Glomerular endothelial cell (primary cell): ENCODE measurements at places on chromosomes 2 and 18. TPM values are rescaled to one million over a fixed set of nuclear protein-coding genes. Genes with fewer than 3 reads are reported as not detected.

DNA sequence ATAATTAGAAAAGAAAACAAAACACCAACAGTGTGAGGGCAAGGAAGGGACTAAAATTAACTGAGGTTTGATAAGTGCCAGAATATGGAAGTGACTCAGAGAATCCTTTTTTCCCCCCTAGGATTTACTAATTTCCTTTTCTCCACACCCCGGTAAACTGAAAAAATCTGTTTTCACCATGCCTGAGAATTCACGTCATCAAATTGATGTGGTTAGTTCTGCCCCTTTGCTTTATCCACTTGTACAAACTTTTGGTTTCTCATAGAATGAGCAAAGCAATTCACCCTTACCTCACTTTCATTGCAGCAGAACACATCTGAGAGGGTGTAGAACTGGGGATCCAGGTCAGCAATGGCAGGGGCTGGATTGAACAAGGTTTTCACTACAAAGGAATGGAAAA is 57.8 kb downstream of the RBKS start:
- peak; percentile 39 for DNase-seq

DNA sequence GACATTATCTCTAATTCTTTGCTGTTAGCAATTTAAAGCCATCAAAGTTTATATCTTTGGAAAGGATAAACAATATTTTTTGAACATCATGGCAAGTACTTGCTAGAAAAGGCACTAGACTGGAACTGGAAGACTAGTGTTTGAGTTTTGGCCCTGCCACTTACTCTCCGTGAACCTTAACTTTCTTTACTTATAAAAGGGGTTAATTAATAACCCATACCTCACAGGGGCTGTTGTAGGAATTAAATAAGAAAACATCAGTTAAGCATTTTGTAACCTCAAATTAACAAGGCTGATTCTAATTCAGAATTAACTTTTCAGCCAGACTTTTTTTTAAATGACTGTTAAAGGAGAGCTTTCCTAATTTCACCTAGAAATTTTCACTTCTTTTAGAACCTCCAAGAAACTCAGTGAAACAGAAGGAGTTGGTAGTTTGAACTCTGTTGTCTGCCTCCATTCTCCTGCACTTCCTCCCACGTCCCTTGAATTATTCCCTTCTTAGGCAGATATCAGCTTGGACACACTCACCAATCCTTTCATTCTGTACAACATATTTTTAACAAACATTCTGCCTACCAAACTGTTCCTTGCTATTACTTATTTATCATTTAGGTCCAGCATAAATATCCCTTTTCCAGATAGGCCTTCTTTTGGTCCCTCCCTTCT is 79.5 kb downstream of the COX7A2L start:
- no peak for DNase-seq

DNA sequence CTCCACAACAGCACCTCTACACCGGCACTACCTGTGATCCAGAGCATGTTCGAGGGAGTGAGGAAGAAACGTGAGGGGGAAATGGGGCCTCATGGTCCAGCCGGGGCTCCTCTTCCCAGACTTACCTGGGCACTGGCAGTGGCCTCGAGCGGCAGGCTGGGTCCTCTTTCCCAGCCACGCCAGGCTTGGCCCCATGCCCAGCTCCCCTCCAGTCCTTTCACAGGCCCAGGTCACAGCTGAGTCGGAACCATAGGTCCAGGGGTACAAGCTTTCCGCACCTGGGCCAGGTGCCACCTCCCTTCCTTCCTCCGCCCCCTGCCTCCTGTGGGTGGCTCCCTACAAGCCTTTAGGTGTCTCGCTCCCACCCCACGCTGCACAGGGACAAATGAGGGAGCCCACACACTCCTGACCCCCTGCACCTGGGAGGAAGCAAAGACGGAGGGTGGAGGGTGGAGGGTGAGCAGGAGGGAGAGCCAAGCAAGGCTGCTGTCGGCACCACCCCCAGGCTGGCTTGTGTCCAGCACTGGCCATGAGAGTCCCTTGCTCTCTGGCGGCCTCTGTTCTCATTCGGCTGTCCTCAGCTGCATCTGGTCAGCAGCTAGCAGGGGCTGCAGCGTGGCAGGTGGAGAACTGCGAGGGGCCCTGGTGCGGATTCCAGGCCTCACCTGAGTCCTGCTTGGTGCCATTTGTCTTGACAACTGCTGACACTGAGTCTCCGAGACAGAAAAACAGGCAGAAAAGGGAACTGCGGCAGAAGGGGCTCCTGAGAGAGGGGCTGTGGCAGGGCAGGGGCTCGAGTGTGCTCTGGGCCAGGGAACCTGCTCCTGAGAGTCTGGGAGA is 26.8 kb downstream of the ADRA2B start:
- DNase-seq, result no peak

- DNase-seq, result no peak
Observed at GRCh38 chr2:192124571-192124970, 70.2 kb downstream of the TMEFF2 start.

DNA sequence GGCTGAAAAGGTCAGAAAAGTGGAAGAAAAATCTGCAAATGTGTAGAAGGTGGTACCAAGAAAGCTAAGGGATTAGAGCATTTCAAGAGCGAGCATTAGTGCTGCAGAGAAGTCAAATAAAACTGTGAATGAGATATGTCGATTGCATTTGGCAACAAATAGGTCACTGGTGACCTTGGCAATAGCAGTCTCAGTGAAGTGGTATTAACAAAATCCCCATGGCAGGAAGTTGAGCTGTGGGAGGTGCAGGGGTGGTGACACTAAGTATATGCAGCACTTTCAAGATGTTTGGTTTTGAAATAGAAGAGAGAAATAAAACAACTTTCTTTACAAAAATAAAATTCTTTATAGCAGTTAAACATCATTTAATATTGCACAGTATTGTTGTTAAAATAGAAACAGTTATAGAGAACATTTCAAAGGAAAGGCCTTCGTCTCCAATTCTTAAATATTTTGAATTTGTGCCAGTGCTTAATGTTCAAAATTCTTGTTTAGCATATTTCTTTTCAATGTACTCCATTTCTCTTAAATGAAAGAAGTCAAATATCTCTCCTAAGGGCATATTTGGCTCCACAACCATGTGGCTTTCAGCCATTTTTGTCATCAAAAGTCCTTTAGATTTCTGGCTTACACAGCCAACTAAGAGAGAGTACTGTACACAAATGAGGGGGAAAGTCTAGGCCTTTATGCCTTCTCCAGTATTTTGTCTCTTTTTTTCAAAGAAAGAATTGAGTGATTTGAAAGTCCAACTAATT is 443.0 kb upstream of the MMADHC start:
- DNase-seq, result no peak

DNA sequence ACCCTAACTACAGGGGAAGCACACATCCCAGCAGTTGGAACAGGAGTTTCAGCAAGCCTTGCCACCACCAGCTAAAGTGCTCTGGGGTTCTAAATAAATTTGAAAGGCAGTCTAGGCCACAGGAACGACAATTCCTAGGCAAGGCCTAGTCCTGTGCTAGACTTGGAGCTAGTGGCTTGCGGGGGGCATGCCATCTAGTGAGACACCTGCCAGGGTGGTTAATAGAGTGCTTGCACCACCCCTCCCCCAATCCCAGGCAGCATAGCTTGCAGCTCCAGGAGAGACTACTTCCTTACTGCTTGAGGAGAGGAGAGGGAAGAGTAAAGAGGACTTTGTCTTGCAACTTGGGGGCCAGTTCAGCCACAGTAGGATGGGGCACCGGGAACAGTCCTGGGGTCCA is 101.8 kb downstream of the SLC39A10 start:
- no peak for DNase-seq

- DNase-seq, result no peak
Observed at GRCh38 chr18:39839782-39840181, 2115.3 kb upstream of the PIK3C3 start.

DNA sequence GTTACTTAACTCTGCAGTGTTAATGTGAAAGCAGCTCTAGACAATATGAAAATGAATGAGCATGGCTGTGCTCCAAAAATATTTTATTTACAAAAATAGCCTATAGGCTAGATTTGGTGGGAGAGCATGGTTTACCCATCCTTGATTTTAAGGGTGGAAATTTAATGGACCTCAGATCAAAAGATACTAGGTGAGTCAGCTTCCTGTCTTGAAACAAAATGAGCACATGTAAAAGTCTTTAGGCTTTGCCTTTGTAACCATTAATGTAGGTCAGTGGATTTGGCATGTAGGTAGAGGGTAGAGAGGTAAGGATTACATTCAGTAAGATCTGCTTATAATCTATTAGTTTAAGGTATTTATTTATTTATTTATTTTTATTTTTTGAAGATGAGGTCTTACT is 72.7 kb downstream of the GREB1L start:
- DNase-seq, result no peak

- no peak for DNase-seq
Observed at GRCh38 chr2:100142393-100142792, at the start of gene AFF3. AFF3 (minus strand) TSS chr2:100142590; CDS start chr2:100104454, 38,136 bp downstream.

DNA sequence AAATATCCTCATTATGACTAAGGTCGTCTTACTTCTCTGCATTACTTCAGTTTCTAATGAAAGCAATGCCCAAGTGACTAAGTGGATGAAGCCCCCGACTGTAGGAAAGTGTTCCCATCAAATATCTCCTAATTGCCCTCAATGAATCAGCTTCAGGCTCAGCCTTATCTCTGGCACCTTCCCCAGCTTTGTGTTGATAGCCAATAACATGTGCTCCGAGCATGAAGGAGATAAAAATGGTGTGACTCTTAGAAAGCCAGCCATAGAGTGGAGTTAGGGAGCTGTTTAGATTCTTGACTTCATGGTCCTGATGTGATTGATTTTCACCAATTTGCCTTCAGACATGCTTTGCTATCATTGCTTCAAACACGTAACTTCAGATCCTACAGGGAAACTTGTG is 339.2 kb upstream of the NRP2 start:
- no peak for DNase-seq

GRCh38 chr2:85769983-85770362 is 16.2 kb downstream of the ATOH8 start:
- DNase-seq, result no peak

DNA sequence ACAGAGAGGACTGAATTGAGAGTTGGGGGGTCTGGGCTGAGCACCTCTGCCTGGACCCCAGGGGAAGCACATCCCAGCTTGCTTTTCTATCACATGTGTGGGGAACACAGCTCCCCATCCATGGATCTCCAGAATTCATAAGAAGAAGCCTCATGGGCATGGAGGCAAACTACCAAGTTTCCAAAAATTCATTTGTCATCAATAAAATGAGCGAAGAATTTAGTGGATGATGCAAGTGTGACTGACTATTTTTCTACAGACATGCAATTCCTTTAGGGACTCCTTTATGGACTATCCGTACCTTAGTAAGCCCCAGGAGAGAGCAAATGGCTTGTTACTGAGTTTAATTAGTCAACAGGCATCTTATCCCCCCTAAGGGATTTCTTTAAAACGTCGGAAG is 33.1 kb downstream of the ACKR3 start:
- DNase-seq, result no peak

DNA sequence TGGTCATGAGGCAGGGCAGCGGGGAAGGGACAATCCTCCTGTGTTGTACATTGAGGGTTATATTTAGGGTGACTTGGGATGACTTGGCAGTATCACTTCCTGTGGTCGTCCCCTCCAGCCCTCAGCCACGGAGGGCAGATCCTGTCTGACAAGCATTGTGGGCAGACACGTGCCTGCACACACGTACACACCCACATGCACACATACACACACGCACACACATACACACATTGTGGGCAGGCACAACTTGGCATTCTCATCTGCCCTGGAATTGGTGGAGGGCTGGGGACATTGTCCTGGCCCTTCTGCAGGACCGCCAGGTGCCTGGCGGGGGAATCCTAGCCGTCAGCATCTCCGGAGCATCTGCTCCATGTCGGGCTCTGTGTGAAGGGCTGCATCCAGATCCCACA is 47.6 kb downstream of the ODC1 start:
- DNase-seq, result no peak

DNA sequence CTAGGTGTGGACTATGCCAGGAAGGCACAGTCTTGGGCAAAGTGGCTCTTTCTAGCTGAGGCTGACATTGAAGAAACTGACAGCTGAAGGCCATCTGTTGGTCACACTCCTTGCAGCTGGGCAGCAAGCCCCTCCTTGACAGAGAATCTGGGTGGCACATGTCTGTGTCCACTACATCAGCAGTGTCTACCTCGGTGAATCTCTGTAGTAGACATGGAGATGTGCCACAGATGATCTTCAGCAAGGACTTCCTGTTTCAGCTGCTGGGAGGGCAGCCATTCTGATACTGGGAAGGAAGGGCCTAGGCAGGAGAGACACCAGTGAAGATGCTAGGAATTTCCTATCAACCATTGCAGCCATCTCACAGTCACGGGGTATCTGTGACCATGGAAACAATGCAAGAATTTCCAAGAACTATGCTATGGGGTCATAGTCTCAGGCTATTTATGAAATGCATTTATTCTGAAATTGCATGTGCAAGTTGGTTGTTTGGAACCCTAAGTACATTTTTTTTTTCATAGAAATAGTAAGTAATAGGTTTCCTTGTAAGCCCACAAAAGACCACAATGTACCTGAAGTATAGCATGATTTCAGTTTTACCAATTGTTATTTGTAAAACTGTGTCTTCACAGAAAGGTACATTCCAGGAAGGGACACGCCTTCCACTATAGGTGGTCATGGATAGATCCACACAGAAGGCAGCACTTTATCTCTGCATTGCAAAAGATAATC is 63.8 kb upstream of the DARS1 start:
- no peak for DNase-seq

DNA sequence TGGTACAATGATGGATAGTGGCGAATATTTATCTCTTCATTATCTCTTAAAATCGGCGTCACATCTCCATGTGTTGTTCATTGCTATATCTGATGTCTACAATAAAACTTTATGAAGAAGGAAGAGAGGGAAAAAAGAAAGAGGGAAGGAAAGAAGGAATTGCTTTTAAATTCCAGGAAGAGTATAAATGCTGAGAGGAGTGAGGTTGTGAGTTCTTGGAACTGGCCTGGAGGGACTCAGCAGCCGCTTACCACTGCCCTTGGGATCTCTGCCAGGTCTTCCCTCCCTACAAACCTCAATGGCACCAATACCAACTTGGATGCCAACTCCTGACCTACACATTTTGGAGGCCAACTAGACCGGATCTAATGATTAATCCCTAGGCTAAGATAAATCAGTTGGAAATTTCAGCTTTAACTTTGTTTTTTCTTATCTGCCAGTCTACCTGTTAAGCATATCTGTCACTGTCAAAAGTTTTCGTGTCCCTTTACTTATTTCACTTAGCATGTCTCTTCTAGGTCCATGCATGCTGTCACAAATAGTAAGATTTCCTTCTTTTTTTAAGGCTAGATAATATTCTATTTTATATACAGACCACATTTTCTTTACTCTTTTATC is 9.8 kb downstream of the SCN9A start:
- no peak for DNase-seq

DNA sequence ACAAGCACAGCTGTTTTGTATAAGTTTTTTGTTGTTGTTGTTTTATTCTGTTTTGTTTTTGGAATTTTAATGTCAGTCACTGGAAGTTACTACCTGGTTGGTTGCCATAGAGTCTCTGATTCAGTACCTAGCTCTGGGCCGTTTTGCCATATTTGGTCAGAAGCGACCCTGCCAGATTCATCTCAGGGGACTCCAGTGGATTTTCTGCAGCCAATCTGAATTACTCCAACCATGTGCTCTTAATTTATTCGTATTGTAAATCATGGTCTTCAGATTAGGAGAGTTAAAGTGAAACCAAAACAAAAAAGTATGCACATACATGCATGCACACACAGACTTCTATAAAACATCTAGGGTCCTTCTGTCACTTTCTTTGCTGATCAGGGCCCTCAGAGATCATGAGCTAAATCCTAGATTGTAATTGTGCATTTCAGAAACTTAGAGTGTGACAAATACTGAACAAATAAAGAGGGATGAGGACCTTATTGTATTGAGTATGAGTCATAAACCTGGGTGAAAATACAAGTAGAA is 317.4 kb upstream of the UBE2E3 start:
- DNase-seq, result no peak

The FBXO36 gene
- total RNA-seq, result 1.9 and 4.1 TPM in 2 replicates

The KCNIP3 gene
- 2.2 and 3.8 TPM in 2 replicates for total RNA-seq
